Fibroblast of mammary gland (primary cell): ENCODE measurements at places on chromosomes 11 and 22.

DNA sequence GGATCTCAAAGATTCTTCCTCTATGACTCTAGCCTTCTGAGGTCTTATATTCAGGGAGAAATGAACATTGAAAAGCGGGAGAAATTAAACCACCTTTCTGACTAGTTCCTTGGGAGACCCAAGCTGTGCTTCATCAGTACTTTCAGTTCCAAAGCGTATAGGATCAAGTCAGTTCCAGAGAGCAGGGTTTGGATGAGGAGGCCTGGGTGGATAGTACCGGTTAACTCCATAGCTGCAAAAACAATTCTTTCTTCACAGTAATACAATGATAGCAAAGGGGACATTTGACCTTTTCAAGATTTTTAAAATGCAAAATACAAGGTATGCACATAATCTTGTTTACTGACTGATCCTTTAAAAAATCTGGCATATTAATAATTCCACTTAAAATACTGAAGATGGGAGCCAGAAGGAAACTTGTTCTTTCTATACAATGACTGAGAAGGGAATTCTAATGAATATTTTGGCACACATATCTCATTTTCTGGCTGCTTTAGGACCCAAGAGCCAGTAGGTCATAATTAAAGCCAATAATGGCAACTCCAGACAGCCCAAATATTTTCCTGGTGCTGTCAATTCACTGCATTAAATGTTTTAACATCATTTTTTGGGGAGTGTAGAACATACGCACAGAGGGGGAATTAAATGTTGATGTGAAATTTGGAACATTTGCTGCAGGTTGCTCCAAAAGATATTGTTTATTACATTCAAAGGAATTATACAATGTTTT, 16.0 kb downstream of the ADM start:
- DNase-seq: no peak

DNA sequence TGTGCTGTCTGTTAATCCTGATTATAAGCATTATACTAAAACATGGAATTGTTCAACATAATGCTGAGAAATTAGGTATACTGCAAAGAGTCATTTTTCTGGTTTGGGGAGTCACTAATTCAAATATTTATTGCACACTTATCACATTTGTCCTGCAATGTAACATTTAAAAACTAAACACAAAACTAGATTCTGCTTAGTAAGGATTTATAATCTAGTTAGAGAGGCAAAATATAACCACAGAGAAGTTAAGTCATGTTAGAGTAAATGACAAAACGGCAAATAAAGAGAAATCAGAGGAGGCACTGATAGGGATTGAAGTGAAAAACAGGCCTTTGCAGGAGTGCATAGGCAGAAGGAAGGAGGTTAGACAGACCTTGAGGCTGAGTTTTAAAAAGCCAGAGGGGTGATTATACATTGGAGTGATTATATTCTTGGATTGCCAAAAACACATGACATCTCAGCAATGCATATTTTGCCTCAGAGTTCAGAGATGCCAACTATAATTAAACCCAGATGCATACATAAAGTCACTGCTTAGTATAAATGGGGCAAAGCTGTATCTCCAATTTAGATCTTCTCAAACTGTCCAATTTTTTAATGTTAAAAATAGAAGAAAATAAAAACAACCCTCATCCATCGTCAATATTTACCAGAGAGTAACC, 49.7 kb downstream of the CCDC34 start:
- DNase-seq: peak; percentile 30

DNA sequence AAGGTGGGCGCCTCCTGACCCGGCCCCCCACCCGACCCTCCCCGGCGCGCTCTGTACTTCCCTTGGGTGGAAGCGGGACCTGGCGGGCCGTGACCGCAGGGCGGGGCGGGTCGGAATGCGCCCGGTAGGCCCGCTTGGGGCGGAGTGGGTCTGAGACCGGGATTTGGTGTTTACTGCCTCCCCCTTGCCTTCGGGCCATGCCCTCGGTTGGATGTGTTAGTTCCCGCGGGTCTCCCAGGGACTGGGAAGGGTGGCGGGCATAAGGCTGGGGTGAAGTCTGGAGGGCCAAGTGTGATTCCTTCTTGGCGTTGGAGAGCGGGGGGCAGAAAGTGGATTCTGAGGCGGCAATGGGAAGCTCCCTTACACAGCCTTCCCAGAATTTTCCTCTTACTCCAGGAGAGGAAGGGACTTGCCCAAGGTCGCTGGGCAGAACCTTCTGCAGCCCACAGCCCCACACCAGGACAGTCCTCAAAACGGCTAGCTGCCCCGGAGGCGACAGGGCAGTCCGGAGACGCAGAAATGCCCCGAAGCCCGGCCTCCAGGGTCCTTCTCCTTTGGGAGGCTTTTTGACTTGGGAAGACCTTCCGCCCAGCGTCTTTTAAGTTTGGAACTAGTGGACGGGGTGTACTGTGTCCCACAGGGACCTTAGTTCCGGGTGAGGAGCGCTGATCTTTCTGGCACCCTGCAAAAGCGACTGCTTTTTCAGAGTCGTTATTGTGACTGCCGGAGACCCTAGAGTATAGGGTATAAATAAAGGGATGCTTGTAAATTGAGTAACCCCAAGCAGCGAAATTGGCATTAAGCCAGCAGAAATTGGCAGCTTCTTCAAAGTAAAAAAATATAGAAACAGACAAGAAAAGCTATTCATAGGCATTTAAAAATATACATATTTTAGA, 647 bp downstream of the SWAP70 start:
- peak; percentile 52 for DNase-seq

- DNase-seq: peak; percentile 87
These were observed 8.7 kb downstream of the PNPLA5 start for GRCh38 chr22:43883012-43883661.

- no peak for DNase-seq
These were observed 59.5 kb downstream of the TRIM29 start for GRCh38 chr11:120078397-120078796.

GRCh38 chr22:20545681-20546521, 38.5 kb downstream of the MED15 start:
- no peak for DNase-seq

- no peak for DNase-seq
These were observed 662.0 kb upstream of the CCDC90B start for GRCh38 chr11:83948200-83948599.

DNA sequence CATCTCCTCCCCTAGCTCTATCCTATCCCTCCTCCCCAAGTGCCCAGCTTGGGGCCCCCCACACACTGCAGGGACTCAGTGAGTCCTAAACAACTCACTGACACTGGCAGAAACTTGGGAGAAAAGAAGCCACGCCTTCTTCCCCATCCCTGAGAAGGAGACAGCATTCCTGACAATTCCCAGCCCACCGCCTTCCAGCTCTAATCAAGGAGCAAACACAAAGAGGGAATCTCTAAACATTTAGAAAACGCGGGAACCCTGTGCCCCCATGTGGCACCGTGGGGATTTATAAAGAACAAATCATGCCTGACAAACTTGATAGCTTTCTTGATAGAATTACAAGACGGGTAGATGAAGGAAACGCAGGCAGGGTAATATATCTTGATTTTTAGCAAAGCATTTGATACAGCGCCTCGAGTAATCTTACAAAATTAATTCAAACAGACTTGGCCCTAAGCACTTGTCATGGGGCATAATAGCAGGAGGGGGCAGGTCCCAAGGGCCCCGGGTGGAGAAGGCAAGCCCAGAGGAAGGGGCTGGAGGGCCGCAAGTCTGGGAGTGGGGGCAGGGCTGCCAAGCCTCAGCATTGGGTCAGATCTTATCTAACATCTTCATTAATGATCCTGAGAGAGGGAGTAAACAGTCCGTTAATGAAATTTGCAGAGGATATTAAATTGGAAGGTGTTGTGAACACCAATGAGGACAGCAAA, 4.5 kb downstream of the CHST1 start:
- DNase-seq: no peak

DNA sequence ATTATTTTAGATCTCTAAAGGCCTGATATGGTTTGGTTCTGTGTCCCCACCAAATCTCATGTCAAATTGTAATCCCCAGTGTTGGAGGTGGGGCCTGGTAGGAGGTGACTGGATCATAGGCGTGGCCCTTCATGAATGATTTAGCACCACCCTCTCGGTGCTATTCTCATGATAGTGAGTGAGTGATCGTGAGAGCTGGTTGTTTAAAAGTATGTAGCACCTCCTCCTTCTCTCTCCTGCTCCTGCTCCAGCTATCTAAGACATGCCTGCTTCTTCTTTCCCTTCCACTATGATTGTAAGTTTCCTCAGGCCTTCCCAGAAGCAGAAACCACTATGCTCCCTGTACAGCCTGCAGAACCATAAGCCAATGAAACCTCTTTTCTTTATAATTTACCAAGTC, 114.1 kb downstream of the SERGEF start:
- DNase-seq: no peak

DNA sequence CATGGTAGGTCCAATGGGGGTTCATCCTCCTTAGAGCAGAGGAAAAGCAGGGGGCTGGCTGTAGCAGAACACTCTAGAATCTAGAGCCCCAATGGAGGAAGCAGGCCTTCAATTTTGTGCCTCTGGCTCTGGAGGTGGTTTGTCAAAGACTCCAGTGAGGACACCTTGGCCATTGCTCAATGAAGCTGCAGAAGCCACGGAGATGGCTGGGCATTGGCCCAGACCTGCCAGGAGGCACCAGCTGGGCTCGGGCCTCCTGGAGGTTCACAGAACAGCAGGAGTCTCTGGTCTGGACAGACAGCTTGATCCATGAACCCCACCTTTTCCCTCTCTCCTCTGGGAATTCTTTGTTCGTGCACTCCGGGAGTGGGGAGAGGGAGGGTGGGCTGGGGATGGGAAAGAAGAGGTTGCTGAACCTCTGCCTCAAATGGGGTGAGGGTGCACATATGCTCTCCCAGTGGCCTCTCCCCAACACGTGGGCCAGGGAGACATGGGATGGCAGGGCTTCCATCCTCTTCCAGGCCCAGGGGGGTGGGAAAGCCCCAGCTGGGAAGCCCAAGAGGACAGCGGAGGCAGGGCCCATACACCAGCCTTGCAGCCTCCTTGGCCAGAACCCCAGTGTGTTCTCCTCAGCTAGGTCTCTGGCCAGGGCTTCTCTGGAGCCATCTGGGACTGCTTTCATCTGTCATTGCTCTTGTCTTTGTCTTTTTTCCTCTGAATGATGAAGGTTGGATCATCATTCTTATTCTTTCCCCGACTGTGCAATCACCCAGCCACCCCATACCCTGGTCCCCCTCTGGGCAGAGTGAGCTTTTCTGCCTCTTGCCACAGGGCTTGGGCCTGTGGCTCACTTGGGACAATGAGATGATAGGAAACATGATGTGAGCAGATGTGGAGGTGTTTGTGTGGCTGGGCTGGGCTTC, 1019.4 kb downstream of the BRD1 start:
- DNase-seq: no peak

DNA sequence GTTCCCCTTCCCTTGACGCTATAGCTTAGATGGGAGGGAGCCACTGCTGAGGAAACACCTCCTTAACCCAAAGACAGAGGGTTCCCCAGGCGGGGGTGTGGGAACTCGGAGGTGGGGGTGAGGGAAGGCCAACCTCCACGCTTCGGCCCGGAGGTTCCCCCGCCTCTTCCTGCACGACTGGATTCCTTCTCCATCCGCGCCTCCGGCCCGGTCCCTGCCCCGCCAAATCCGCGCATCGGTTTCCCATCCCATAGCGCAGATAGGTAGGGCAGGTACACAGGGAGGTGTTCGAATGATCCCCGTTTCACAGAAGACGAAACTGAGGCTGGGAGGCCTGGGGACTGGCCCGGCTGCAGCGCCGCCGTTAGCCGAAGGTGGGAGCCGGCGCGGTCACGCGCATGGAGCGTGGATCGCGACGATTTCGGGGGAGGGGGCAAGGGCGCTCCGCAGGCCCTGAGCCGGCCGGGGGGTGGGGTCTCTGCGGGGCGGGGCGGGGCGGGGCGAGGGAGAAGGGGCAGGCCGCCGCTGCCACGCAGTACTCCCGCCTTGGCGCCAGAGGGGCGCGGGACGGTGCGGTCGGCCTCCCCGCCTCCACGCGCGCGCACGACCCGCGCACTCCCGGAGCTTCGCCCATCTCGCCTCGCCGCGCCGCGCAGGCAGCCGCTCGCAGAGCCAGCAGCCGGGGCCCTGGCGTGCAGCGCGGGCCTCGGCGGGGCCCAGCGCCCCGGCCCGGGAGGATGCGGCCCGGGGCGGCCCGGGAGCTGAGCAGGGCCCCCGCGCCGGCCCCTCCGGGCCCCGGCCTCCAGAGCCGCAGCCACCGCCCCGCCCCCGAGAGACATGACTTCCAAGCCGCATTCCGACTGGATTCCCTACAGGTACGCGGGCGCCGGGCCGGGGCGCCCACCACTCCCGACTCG, at the start of gene TUB:
Gene TUB, plus strand, starts transcription at position 538 of the 917 bp plus-strand sequence. Its CDS starts 300 bp downstream, at position 838.
- DNase-seq: peak; percentile 24
